ENCODE measurements at places on chromosomes 3 and 15. TPM values are rescaled to one million over a fixed set of nuclear protein-coding genes. Genes with fewer than 3 reads are reported as not detected.

DNA sequence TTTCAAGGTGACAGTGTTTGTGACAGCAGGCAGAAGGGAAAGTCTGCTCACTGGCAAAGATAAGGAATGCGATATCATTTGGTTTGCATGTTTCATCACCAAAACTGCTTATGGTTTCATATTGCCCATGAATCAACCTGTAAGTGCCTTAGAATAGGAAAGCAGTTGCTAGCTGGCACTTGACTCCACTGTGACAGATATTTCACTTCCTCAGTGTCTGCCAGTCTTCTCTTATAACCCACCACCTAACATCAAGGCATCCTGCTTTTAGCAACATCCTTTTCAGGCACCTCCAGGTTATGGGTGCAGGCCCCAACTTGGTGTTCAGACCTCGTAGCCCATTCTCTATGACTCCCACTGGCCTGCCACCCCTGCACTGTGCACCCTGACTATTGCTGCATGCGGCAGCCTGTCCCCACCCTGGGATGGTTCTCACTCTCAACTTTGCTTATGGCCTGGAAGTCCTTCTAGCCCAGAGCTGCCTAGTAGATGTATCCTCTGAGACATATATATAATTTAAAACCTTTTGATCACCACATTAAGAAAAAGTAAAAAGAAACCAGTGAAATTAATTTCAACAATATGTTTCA is 154.4 kb upstream of the RARB start:
- no peak for DNase-seq
- H3K36me3 ChIP-seq, result no peaks in the 10 kb centered on the region
- H3K27ac ChIP-seq, result no peak overlapping the region
- H3K4me1 ChIP-seq, result no peaks in the 10 kb centered on the region
- no peak overlapping the region for H3K4me3 ChIP-seq
- H3K27me3 ChIP-seq, result no peaks in the 10 kb centered on the region

DNA sequence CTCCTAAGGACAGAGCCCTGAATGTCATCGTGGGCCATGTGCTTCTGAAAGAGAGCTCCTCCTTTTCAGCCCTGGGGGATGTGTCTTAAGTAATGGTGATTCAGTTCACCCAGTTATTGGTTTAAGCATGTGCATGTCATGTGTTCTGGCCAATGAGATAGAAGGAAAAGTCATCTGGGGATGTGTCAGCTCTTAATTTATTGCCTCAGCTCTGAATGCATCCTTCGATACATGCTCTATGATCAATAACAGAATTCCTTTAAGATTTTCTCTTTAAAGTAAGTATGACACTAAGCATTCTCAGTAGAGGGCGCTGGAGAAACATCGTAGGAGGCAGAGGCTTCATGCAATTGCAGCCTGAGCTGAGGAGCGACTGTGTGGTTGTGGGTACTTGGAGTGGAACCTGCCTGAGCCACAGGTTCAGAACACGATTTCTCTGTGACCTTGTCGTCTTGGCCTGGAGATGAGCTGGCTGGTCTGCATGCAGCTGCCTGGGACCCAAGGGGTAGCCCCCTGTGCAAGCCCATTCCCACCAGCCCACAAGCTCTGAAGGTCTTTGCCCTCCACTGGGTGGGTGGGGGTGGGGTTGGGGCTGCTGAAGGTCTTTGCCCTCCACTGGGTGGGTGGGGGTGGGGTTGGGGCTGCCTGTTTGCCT is 69.5 kb downstream of the C3orf38 start:
- H3K27me3 ChIP-seq, result no peaks in the 10 kb centered on the region
- H3K27ac ChIP-seq, result no peak overlapping the region
- no peak overlapping the region for H3K4me3 ChIP-seq
- peaks cover 4% of the 10 kb centered on the region for H3K4me1 ChIP-seq

- H3K4me3 ChIP-seq, result no peak overlapping the region
- no peak for DNase-seq
- no peaks in the 10 kb centered on the region for H3K4me1 ChIP-seq
- no peak overlapping the region for H3K27ac ChIP-seq
- H3K36me3 ChIP-seq, result no peaks in the 10 kb centered on the region
- H3K27me3 ChIP-seq, result no peaks in the 10 kb centered on the region
Measured at GRCh38 chr15:29451201-29451781, 181.7 kb upstream of the NSMCE3 start.

DNA sequence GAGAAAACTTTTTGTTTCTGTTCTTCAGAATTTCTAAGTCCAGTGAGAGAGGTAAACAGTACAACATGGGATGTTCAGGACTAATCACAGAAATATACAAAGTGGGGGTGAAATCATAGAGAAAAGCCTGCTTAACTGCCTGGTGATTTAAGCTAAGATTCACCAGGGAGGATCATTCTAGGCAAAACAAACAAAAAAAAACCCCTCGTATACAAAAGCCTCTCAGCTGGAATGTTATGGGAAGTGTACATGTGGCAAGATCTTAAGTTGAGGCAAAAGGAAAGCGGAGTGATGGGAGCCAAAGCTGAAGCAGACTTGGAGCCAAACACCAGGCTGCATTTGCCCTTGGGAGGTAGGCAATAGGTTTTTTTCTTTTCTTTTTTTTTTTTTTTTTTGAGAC is 40.0 kb upstream of the TJP1 start:
- peak overlapping the region; percentile 35 for H3K27ac ChIP-seq
- H3K36me3 ChIP-seq, result no peaks in the 10 kb centered on the region
- no peaks in the 10 kb centered on the region for H3K27me3 ChIP-seq
- no peak for DNase-seq
- no peak overlapping the region for H3K4me3 ChIP-seq
- H3K4me1 ChIP-seq, result peaks cover 8% of the 10 kb centered on the region

Gene ANKRD34C
- total RNA-seq, result not detected

Gene PLEKHO2
- total RNA-seq, result 2.7 TPM
